Head of caudate nucleus (tissue), 42 donors: ENCODE measurements at places on chromosomes 13 and 19.

- peak; percentile 35 for DNase-seq
Measured at GRCh38 chr13:33509642-33510229, 224.2 kb upstream of the STARD13 start.

GRCh38 chr19:45848922-45849321 lies 14.0 kb downstream of the SYMPK start:
- no peak for DNase-seq

DNA sequence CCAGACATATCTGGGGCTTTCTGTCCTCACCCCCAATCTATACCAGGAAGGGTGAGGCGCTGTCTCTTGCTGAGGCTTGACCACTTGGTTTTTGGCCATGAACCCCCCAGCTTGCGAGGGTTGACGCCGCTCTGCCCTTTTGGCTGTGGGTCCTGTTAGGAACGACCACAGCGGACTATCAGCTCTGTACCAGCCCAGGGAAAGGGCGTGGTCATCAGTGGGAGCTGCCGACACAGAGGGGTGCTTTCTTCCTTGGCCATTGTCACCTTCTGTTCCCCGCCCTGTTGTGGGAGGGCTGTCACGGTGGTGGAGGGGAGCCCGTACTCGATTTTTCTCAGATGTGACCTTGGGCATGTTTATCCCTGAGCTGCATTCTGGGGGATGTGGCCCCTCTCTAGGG lies 5.7 kb downstream of the DCAF15 start:
- DNase-seq: no peak

DNA sequence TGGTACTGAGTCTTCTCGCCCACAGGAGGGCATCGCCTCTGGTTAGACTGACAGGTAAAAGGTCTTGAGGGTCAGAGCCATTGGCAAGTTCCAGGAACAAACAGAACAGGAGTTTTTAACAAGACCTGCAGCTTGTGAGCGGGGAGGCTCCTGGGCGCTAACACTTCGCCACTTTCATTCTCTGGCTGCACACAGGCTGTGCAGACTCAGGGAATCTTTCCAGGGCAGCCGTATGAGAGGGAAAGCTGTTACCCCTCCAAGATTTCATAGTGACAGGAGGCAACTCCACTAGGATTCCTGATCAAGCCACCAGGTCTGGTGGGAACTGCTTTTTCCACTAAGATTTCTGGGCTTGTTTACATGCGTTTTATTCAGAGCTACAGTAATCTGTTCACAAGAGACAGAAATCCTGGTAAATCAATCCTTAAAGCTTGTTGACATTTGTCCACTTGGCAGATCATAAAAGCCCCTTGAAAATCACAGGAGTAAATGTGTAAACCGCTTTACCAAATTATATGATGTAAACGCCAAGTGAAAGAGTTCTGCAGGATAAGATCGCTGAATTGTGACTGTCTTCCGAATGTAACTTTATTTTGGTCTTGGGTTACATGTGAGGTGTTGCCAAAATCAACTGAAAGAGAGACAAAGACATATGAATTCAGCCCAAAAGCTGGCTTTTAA lies 190.6 kb downstream of the MZT1 start:
- peak; percentile 1 for DNase-seq

DNA sequence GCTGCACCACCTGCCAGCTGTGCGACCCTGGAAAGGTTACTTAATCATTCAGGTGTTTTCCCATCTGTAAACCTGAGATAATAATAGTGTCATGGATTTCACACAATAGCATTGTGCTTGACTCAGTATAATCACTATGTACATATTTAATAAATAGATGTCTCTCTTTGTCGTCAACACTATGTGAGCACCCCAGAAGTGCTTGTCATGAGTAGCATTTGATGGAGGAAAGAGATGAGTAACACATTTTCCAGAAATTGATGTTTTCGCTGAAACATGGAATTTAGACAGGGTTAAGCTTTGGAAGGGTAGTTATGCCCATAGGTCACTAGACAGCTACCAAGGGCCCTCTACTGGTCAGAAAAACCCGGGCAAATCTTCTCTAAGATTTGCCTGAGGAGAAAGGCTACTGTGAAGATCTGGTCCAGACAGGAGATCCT lies 9.5 kb upstream of the MBNL2 start:
- peak; percentile 49 for DNase-seq

GRCh38 chr13:42367831-42368230 lies 95.9 kb downstream of the AKAP11 start:
- DNase-seq: no peak

- no peak for DNase-seq
Measured at GRCh38 chr19:33891773-33892172, 95.1 kb downstream of the KCTD15 start.

- no peak for DNase-seq
Measured at GRCh38 chr19:16376649-16377048, 52.0 kb downstream of the KLF2 start.

DNA sequence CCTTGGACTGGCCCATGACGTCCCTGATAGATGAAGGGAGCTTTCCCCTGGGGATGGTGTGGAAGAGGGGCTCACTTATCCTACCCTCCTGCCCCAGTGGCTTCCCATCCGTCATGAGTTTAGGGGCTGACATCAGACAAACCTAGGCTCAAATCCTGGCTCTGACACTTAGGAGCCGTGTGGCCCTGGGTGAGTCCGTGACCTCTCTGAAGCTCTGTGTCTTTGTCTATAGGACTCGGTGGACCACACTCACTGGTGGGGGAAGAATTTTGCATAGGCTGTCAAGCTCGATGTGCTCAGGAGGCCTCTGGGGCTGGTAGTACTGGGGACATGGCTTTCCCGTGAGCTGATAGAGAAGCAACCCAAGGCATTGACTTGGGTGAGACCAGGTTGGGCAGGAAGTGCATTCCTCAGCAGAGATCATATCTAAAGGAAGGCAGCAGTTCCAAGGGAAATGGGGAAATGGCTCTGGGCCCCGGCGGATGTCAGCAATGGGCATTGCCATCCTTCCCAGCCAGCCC lies 17.4 kb upstream of the AP1M2 start:
- no peak for DNase-seq

DNA sequence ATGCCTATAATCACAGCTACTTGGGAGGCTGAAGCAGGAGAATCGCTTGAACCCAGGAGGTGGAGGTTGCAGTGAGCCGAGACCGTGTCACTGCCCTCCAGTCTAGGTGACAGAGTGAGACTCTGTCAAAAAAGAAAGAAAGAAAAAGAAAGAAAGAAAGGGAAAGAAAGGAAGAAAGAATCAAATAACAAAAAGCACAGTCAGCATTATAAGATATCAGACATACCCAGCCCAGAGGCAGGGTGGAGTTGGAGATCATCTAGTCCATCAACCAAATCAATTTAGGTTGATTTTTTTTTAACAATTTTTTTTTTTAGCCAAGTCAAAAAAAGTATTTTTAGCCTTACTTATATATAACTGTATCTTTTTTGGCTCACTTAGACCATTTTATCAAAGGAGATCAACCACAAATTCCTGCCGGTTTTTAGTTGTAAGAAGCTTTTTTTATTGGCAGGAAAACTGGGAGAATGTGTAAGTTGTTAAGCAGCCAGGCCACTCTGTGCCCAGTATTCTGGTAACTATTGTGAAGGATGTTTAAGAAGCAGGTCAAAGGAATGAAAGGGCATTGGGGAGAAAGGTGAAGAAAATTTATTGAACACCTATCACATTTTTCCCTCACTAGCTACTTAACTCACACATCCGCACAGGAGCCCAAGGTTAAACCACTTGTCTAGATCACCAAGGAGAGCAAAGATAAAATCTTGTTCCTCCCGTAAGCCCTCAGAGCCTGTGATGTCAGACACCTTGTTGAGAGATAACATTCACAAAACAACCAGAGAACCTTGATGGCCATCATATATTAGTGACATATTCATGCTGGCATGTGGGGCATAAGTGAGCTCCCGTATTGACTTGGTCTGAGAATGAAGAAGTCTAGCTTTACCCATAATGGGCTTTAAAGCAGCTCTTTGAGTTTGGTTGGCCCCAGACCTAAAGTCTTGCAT lies 91.8 kb downstream of the COL4A2 start:
- DNase-seq: no peak

DNA sequence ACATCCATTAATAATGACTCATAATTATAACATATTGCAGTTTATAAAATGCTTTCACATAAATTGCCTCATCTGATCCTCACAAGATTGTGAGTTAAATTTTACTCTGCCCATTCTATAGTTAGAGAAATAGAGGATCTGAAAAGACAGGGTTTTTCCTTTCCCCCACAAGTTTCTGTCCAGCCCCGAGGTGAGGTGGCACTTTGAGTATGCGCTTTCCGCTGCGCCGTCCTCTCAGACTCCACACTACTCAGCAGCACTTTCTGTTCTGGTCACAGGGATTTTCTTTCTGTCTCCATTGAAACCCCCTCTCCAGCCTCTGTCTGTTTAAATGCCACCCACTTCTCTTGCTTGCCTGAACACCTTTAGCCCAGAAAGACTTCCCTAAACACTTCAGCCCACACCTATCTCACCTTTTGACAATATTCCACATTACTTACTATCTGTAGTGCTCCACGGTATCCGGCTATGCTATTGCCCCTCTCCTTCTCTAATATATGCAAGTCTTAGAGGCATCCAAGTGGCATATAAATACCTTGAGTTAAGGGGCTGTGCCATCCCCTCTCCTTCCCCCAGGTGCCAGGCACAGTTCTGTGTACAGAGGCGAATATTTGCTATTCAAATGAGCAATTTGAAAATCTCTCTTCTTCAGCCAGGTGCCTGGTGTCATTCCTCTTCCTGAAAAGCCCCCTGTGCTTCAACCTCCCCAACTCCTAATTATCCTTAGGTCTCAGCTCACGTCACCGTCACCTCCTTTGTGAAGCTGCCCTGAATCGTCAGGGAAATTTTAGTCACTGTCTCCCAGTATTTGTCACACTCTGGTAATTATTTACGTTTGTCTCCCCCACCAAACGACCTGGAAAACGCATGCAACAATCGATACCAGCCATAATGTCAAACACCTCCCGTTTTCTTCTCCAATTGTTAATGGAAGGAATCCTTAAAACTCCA lies 268.7 kb downstream of the NHLRC3 start:
- no peak for DNase-seq

DNA sequence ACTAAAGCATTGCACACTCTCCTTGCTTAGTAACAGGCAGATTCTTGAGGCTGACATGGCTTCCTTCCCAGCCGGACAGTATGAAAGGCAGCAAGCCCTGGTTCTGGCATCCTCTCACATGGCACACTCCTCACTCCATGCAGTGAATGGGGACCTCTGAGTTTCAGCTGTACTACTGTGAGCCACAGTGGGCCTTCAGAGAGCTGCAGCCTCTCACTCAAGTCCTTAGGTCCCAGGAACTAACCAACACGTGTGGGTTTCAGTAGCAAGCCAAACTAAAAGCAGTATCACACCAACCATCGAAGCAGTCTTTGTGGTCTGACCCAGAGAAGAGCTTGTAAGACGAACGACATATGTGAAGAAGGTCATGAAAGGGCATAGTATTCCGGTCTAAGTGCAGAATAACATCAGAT lies 128.2 kb downstream of the TBC1D4 start:
- no peak for DNase-seq

DNA sequence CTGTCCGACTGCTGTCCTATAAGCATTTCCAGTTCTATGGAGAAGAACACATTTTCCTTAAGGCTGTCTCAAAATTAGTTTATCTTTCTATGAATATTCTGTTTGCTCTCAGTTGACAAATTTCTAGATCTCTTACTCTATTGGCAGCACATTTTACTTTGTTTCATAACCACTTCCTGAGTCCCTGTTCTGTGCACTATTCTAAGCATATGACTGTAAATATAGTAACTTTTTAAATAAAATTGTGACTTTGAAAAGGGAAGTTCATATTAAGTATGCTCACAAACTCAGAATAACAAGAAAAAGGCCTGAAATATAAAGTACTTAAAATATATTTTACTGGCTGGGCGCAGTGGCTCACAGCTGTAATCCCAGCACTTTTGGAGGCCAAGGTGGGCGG lies 56.5 kb upstream of the HTR2A start:
- no peak for DNase-seq

DNA sequence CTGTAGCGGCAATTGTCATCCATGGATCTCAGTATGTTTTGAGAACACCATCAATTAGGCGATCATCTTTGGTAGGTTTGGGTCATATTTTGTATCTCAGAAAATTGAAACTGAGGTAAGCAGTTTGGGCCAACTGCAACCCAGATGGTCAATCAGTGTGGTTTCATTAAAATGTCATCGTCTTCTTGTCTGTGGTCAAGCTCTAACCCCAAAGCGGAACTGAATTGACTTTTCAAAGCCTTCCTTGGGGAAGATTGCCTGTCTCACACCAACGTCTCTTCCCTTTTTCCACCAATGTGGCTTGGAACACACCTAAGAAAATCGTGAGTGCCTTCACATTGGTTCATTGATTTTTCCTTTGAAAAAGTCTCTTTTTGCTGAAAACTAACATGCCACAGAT lies 56.3 kb upstream of the UBAC2 start:
- DNase-seq: no peak

- DNase-seq: no peak
Measured at GRCh38 chr13:46804391-46804815, 7.4 kb upstream of the ESD start.

DNA sequence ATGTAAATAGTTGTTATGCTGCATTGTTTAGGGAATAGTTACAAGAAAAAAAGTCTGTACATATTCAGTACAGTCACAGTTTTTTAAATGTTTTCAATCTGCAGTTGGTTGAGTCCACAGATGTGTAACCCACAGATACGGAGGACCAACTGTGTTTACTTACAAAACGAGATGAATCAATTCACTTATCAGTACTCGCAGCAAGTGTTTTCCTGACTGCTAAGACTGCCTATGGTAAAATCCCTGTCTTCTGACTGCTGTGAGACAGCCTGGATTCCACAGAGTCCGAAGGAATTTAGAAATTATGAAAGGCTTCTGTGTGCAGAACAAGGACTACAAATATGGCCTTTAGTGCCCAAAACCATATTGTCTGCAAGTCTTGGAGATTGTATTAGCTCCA lies 45.7 kb upstream of the C1QTNF9 start:
- no peak for DNase-seq

GRCh38 chr19:37227996-37228395 lies 10.0 kb downstream of the ZNF383 start:
- DNase-seq: peak; percentile 57

DNA sequence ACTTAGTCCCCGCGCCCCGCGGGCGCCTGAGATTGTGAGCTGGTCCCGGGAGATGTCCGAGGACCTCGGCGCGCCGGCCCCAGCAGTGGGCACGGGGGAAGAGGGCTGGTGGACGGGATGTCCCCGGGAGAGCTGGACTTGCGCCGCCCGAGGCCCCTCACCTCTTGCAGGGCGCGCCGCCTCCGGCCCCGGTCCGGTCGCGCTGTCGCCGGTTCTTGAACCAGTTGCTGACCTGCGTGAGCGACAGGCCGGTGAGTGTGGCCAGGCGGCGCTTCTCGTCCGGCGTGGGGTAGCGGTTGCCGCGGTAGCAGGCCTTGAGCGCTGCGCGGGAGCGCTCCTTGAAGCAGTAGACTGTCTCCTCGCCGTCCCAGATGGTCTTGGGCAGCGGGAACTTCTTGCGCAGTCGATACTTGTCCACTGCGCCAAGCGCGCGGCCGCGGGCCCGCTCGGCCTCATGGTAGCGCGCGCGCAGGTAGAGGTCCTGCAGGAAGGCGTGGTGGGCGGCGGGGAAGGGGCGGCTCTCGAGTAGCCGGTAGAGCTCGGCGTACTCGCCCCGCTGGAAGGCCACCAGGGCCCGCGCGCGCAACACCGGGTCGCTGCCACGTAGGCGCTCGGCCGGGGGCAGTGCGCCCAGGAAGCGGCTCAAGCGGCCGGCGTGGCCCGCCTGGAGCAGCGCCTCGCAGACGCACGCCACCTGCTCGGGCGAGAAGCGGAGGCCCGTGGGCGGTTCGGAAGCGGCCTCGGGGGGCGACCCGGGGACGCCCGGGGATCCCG lies 984 bp downstream of the SIX5 start:
- DNase-seq: peak; percentile 25

GRCh38 chr13:49836516-49836915 lies 44.0 kb upstream of the KPNA3 start:
- DNase-seq: no peak
